ENCODE measurements at places on chromosomes 4 and X.
A peak's percentile ranks its signal among the peaks of the same experiment; 100 is the strongest.

- no peaks in the 10 kb centered on the region for H3K4me1 ChIP-seq
- no peaks in the 10 kb centered on the region for H3K36me3 ChIP-seq
- no peak overlapping the region for H3K4me3 ChIP-seq
- H3K27me3 ChIP-seq: peaks cover 33% of the 10 kb centered on the region
- H3K27ac ChIP-seq: no peak overlapping the region
Measured at GRCh38 chr4:165877286-165877685, 4.2 kb downstream of the TLL1 start.

DNA sequence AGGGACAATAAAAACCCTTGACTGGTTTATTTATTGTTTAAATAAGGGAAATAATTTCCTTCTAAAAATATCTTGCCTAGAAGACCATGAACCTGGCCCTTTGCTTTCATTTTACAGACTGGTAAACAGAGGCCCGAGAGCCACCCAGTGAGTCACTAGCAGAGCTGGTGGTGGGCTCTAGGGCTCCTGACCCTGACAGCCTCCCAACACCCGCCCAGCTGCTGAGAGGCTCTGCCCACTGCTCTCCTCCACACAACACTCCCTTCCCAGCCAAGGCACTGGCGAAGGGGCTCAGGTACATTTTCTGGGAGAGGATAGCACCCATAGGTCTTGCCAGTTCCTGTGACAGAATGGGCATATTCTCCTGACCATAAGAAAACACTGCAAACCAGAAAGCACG lies 18.1 kb upstream of the PPEF2 start:
- H3K36me3 ChIP-seq: peaks cover 65% of the 10 kb centered on the region
- peaks cover 3% of the 10 kb centered on the region for H3K4me1 ChIP-seq
- H3K4me3 ChIP-seq: no peak overlapping the region
- DNase-seq: no peak
- H3K27me3 ChIP-seq: no peaks in the 10 kb centered on the region

- no peaks in the 10 kb centered on the region for H3K4me1 ChIP-seq
- H3K27me3 ChIP-seq: no peaks in the 10 kb centered on the region
- H3K36me3 ChIP-seq: no peaks in the 10 kb centered on the region
- DNase-seq: no peak
Measured at GRCh38 chr4:159902648-159903047, 799.8 kb downstream of the RAPGEF2 start.

- peaks cover 21% of the 10 kb centered on the region for H3K27me3 ChIP-seq
- no peaks in the 10 kb centered on the region for H3K4me1 ChIP-seq
- DNase-seq: no peak
- no peak overlapping the region for H3K27ac ChIP-seq
Measured at GRCh38 chrX:68261060-68261672, 172.1 kb downstream of the OPHN1 start.

- no peaks in the 10 kb centered on the region for H3K4me1 ChIP-seq
- DNase-seq: no peak
- H3K4me3 ChIP-seq: no peak overlapping the region
- no peaks in the 10 kb centered on the region for H3K27me3 ChIP-seq
- no peak overlapping the region for H3K27ac ChIP-seq
Measured at GRCh38 chrX:14363728-14364127, 165.6 kb upstream of the GLRA2 start.

DNA sequence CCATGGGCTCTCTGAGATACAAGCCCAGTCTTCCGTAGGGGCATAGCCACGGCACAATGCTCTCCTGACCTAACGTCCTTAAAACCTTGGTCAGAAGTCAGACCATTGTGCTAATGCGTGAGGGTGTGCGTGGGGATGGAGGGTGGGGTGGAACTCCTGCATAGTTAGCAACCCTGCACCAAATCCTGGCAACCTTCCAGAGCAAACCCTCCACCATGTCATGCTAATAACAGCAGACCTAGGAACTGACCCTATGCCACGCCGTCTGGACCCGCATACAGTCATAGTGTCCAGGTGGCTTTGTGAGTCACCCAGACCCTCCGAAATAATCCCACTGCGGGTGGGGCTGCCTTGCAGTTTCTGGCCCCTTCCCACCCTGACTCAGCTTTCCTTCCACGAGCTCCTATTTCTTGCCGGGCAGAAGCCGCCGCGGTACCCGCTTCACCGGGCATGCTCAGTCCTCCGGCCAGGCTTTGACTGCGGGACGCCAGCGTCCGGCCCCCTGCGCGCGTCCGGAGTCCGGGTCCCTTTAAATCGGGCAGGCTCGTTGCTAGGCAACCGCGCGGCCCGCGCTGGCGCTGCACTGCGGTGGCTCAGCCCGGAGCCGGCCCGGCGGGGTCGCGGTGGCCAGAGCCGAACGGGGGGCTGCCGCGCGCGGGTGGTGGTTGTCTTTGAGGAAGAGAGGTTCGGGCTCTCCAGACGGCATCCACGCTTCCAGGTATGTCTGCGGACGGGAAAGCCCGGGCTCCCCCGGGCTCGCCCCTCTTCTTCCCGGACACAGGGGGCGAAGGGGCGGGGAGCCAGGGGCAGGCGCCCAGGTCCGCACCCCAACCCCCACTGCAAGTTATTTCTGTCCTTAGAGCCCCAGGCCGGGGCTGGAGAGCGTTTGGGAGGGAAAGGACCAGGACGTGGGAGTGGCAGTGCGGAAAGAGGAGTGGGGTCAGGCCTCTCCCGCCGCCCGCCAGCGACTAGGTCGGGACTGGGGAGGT lies at the start of gene CCDC160:
TSS of gene CCDC160 (plus strand) at position 557 of the 989 bp plus-strand sequence. CDS start 7,619 bp downstream, outside the sequence.
- no peaks in the 10 kb centered on the region for H3K4me1 ChIP-seq
- peaks cover 2% of the 10 kb centered on the region for H3K36me3 ChIP-seq
- H3K27me3 ChIP-seq: peaks cover 9% of the 10 kb centered on the region
- no peak within 1 kb of the TSS for H3K4me3 ChIP-seq

GRCh38 chrX:154308108-154308946 lies 12.7 kb downstream of the TKTL1 start:
- DNase-seq: peak; percentile 65
- peaks cover 34% of the 10 kb centered on the region for H3K4me1 ChIP-seq
- H3K27me3 ChIP-seq: no peaks in the 10 kb centered on the region
- H3K36me3 ChIP-seq: peaks cover 1% of the 10 kb centered on the region
- peak overlapping the region; percentile 25 for H3K27ac ChIP-seq
- H3K4me3 ChIP-seq: peak overlapping the region; percentile 34

DNA sequence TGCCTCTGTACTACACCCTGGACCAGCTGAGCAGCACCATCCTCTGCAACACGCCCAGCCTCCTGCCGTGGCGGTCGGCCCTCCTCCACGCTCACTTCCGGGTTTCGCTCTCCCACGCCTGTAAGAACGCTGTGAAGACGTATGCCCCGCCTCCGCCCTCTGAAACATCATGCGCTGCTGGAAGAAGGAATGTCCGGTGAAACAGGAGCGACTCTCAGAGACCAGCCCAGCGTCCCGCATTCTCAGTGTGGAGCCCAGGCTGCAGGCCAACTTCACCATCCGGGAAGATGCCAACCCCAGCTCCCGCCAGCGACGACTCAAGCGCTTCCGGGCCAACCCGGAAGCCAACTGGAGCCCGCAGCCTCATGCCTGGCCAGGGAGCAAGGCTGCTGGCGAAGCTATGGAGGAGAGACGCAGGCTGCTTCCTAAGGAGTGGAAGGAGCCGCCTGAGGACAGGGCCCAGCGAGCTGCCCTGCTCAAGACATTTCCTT lies 186.1 kb upstream of the SLITRK2 start:
- H3K36me3 ChIP-seq: no peaks in the 10 kb centered on the region
- H3K27ac ChIP-seq: no peak overlapping the region
- H3K4me1 ChIP-seq: no peaks in the 10 kb centered on the region
- H3K27me3 ChIP-seq: no peaks in the 10 kb centered on the region
- no peak for DNase-seq

- H3K27me3 ChIP-seq: no peaks in the 10 kb centered on the region
- H3K36me3 ChIP-seq: peaks cover 51% of the 10 kb centered on the region
- no peak overlapping the region for H3K4me3 ChIP-seq
- DNase-seq: no peak
- H3K4me1 ChIP-seq: peaks cover 17% of the 10 kb centered on the region
Measured at GRCh38 chrX:118566359-118566758, 70.7 kb downstream of the DOCK11 start.

- no peaks in the 10 kb centered on the region for H3K27me3 ChIP-seq
- H3K27ac ChIP-seq: no peak overlapping the region
- no peak for DNase-seq
- H3K4me3 ChIP-seq: no peak overlapping the region
- H3K36me3 ChIP-seq: no peaks in the 10 kb centered on the region
Measured at GRCh38 chr4:90306810-90307209, 179.6 kb downstream of the CCSER1 start.

DNA sequence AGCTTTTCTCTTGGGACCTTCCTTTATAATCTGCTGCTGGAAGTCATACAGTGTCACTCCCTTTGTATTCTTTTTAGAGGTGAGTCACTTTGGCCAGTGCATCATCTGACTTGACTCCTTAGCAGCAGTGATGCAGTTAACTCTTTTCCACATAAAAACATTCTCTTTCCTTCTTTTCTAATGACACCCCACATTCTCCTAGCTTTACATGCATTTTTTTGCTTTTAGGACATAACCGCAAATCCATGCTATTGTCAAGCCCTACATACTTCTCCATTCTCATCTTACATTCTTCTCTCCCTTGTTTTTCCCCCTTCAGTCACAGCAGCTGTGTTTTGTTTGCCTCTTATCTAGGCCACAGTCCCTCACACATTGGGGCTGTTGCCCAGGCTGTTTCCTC lies 55.1 kb downstream of the ZNF330 start:
- H3K27me3 ChIP-seq: peaks cover 18% of the 10 kb centered on the region
- no peaks in the 10 kb centered on the region for H3K36me3 ChIP-seq
- H3K4me1 ChIP-seq: no peaks in the 10 kb centered on the region

DNA sequence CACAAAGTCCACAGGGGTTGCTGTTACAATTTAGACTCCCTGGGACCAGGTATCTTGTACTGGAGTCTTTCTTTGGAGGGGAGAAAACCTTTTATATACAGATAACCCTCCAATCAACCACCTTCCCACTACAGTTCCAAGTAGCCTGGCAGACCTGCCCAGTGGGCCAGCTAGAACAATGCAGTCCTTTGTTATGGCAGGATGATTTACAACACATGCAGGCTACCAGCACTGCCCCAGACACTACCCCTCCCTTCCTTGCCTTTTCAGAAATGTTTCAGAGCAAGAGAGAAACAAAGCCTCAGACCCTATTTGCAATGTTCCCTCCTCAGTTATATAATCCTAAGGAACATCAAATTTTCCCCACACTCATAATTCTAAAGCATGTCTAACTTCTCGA lies 11.1 kb downstream of the RASL11B start:
- H3K27ac ChIP-seq: no peak overlapping the region
- no peaks in the 10 kb centered on the region for H3K4me1 ChIP-seq
- no peak for DNase-seq
- H3K27me3 ChIP-seq: no peaks in the 10 kb centered on the region
- H3K36me3 ChIP-seq: peaks cover 2% of the 10 kb centered on the region

DNA sequence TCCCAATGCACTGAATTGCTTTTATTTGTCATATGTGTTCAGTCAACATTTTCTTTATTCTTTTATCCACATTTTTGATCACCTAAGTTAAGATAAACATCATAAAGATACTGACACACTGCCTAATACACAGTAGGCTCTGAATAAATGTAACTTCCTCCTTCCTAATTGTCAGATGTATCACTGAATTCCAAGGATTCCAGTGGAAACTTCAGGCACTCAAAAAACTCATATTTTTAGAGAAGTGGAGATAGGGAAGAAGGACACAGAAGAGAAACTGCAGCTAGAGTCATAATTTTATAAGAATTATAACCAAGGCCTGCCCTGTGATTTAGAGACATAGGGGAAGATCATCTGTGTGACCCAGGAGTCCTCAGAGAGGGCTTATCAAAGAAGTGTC lies 753.3 kb downstream of the ADGRL3 start:
- DNase-seq: no peak
- H3K4me1 ChIP-seq: no peaks in the 10 kb centered on the region
- no peaks in the 10 kb centered on the region for H3K27me3 ChIP-seq
- no peaks in the 10 kb centered on the region for H3K36me3 ChIP-seq

GRCh38 chrX:131821945-131822622 lies 201.0 kb upstream of the STK26 start:
- H3K27ac ChIP-seq: no peak overlapping the region
- no peaks in the 10 kb centered on the region for H3K27me3 ChIP-seq
- H3K4me3 ChIP-seq: no peak overlapping the region
- H3K4me1 ChIP-seq: peaks cover 1% of the 10 kb centered on the region
- DNase-seq: no peak
- H3K36me3 ChIP-seq: no peaks in the 10 kb centered on the region

DNA sequence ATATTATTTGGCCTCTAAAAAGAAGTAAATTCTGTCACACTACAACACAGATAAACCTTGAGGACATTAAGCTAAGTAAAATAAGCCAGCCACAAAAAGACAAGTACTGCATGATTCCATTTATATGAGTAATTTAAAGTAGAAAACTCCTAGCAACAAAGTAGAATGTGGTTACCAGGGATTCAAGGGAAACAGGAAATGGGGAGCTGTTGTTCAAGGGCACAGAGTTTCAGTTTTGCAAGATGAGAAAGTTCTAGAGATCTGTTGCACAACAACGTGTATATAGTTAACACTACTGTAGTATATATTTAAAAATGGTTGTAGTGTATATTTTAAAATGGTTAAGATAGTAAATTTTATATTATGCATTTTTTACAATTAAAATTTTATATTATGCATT lies 25.4 kb downstream of the SEC31A start:
- no peaks in the 10 kb centered on the region for H3K27me3 ChIP-seq
- H3K4me1 ChIP-seq: peaks cover 22% of the 10 kb centered on the region
- peak overlapping the region; percentile 52 for H3K27ac ChIP-seq
- DNase-seq: no peak

- no peak overlapping the region for H3K4me3 ChIP-seq
- peaks cover 6% of the 10 kb centered on the region for H3K36me3 ChIP-seq
- no peaks in the 10 kb centered on the region for H3K27me3 ChIP-seq
- peaks cover 5% of the 10 kb centered on the region for H3K4me1 ChIP-seq
- H3K27ac ChIP-seq: no peak overlapping the region
Measured at GRCh38 chr4:5572114-5572513, 136.2 kb downstream of the EVC2 start.

GRCh38 chr4:4890574-4891255 lies 31.2 kb downstream of the MSX1 start:
- no peaks in the 10 kb centered on the region for H3K36me3 ChIP-seq
- H3K4me1 ChIP-seq: no peaks in the 10 kb centered on the region
- no peak overlapping the region for H3K4me3 ChIP-seq
- no peak overlapping the region for H3K27ac ChIP-seq
- H3K27me3 ChIP-seq: peaks cover 66% of the 10 kb centered on the region

DNA sequence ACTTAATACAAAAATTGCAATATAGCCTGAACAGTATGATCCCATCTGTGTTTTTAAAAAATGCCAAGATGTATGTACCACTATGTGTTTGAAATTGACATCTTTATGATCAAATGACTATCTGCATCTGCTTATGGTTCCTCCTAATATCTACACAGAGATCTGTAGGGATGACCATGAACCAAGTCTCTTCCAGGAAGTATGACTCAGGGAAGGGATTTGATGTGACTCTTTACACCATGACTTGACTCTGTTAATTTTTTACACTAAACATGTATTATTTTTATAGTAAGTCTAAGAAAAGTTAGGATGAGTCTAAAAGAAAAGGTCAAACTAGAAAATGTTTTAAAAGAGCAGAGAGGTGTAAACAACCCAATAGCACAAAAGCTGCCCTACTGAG lies 164.0 kb downstream of the SH3KBP1 start:
- DNase-seq: no peak
- H3K36me3 ChIP-seq: peaks cover 11% of the 10 kb centered on the region
- H3K27me3 ChIP-seq: no peaks in the 10 kb centered on the region
- no peak overlapping the region for H3K27ac ChIP-seq

GRCh38 chr4:22498866-22499265 lies 17.0 kb downstream of the ADGRA3 start:
- no peak overlapping the region for H3K27ac ChIP-seq
- no peaks in the 10 kb centered on the region for H3K4me1 ChIP-seq
- no peak overlapping the region for H3K4me3 ChIP-seq

- H3K27ac ChIP-seq: no peak overlapping the region
- H3K27me3 ChIP-seq: no peaks in the 10 kb centered on the region
- no peaks in the 10 kb centered on the region for H3K4me1 ChIP-seq
Measured at GRCh38 chrX:21610168-21610567, 48.0 kb downstream of the KLHL34 start.
